Suppressor macrophage treated with lipopolysaccharide for 4 hours (primary cell): ENCODE measurements at places on chromosomes 7 and 10.
A peak's percentile ranks its signal among the peaks of the same experiment; 100 is the strongest.

- no peak for DNase-seq
Observed at GRCh38 chr10:122774231-122774630, 71.4 kb downstream of the CUZD1 start.

GRCh38 chr10:61272781-61273180 is 180.4 kb downstream of the TMEM26 start:
- DNase-seq = no peak

DNA sequence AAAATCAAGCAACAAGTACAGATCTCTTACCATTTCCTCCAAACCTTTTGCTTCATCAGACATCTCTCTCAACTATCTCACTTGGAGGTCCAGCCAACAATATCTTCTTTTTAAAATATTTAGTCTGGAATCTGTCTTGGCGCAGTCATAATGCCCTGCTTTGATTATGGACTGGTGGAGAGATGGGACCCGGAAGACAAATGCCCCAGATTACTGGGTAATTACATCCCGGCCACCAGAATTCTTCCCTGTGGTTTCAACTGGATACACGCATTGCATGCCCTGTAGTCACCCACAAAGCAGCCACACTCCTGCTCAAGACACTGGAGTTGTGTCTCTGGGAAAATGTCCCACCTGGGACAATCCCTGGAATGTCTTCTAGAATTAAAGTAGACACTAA is 65.5 kb downstream of the BPGM start:
- no peak for DNase-seq

DNA sequence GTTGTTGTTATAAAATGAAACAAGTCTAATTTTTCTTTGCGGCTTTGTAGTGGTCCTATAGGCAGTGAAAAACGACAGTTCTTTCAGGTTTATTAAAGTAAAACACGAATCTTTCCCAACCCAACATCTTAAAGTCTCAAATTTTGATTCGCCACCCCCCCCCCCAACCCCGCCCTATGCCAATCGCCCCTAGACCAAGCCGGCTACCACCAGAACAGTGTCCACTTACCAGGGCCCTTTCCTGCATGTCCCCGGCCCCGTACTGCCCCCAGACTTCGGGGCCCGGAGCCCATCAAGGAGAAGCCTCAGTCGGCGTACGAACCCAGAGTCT is 335 bp upstream of the CHCHD1 start:
- no peak for DNase-seq

DNA sequence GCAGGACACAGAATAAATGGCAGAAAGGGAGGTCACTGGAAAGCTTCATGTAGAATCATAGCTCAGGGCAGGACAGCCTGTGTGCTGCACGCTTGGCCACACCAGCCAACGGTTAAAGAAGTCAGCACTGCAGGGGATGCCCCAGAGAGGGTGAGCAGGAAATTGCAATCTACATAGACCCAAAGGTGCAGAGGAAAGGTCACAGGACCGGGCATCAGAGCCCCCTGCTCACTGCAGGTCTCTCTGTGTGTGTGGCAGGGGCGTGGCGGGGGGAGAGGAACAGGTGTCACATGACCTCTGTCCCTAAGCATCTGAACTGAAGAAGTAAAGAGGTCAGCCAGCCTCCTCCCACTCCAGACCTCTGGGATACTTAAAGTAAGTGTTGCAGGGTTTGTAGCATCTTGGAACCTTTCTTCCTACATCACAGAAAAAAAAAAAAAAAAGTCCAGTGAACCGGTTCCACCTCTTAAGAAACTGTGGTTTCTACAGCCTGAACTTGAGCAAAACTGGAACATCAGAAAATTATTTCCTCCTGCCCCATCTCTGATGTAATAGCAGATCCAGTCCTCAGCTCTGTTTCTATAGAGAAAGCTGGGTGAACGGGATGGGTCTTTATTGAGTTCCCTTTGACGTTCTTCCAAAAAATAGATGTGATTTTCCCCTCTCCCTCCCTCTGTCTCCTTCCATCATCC is 64.3 kb downstream of the RGS10 start:
- peak; percentile 25 for DNase-seq

DNA sequence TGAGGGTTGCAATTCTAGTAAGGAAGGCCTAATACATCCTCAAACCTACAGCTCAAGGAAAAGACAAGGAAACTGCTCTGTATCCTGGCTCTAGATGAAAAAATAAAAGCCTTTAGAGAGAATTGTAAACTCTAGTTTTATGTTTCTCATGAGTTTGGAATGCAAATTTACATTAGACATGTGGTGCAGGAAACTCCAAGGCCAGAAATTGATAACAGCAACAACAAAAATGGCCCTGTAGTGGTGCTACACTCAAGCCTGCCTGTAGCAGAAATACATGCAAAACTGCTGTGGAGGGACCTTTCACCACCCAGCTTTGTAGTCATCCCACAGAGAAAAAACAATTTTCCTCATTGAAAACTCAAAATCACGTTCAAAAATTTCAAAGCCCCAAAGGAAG is 546.7 kb upstream of the LRRN3 start:
- no peak for DNase-seq

- DNase-seq = peak; percentile 85
Observed at GRCh38 chr7:158587162-158588084, at the start of gene PTPRN2. Gene PTPRN2 (minus strand): TSS chr7:158587823.

DNA sequence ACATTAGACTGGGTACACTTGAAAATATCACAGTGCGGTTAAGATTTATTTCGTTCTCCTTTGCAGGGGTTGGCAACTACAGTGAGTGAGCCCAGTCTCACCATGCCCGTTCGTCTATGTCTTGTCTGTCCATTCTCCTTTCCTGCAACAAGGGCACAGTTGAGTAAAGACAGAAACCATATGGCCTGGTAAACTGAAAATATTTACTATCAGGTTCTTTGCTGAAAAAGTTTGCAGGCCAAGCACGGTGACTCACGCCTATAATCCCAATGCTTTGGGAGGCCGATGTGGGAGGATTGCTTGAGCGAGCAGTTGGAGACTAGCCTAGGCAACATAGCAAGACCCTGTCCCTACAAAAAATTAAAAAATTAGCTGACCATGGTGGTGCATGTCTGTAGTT is 11.4 kb upstream of the KCTD7 start:
- no peak for DNase-seq

- no peak for DNase-seq
Observed at GRCh38 chr10:52464368-52465124, 150.5 kb downstream of the DKK1 start.

GRCh38 chr10:71778071-71778825 is 4.9 kb upstream of the VSIR start:
- peak; percentile 77 for DNase-seq

DNA sequence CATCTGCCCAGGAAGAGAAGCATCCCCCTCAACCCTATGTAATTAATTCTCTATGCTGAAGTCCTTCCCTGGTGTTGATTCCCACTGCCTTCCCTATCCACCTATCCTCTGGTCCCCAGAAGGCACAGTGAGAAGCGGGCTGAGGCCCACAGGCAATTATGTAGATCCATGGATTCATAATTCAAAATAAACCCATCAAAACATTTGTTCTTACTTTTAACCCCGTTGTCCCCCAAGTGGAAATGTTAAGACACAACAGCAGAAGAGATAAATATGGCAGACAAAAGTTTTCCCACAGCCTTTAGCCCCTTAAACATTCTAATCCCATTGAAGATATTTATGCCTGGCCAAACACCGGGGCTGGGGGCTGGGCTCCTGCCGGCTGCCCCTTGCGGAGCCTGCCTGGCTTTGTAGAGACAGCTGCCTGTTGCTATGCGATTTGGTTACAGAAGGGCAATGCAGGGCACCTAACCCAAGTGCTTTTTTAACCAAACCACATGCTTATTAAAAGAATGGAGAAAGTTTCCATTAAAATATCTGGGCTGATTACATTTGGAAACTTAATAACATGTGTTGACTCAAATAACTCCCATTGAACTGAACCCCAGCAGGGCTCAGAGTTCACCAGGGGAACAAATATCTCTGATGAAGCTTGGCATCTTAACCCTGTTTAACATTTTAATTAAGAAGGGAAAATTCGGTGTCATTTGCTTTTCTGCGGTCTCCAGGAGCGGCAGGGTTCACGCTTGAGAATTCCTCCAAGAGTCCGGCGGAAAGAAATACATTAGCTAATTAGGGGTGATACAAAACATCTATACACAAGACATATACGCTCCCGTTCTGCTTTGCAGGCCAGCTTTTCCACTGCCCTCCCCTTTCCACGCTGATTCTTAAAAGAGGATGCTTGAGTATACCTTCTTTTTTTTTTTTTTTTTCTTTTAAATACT is 110.8 kb upstream of the FGFR2 start:
- no peak for DNase-seq

DNA sequence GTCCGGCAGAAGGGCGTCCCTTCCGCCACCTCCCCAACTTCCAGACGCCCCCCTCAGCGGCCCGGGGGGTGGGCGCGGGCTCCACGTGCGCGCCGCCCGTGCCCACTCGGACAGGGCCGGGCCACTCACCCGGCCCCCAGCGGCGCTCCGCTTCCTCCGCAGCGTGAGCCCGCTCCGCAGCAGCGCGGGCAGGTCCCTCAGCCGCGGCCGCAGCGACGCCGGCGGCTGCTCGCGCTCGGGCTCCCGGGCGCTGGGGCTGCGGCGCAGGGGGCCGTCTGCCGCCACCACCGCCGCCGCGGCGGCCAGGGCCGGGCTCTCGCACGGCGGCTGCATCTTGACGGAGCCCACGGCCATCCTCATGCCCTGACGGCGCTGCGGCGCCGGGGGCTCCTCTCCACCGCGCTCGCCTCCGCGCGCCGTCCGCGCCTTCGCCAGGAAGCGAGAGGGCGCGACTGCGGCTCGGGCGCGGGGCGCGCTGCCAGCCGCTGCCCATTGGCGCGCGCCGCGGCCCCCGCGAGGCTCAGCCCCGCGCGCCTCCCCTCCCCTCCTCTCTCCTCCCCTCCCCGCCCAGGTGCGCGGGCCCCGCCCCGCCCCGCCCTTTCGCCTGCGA is at the start of gene RAPGEF5:
RAPGEF5 (minus strand) TSS at position 454 of the 610 bp plus-strand sequence; CDS start at position 360, 94 bp downstream.
- DNase-seq = no peak

- no peak for DNase-seq
Observed at GRCh38 chr10:128180843-128181242, 54.6 kb upstream of the MKI67 start.

DNA sequence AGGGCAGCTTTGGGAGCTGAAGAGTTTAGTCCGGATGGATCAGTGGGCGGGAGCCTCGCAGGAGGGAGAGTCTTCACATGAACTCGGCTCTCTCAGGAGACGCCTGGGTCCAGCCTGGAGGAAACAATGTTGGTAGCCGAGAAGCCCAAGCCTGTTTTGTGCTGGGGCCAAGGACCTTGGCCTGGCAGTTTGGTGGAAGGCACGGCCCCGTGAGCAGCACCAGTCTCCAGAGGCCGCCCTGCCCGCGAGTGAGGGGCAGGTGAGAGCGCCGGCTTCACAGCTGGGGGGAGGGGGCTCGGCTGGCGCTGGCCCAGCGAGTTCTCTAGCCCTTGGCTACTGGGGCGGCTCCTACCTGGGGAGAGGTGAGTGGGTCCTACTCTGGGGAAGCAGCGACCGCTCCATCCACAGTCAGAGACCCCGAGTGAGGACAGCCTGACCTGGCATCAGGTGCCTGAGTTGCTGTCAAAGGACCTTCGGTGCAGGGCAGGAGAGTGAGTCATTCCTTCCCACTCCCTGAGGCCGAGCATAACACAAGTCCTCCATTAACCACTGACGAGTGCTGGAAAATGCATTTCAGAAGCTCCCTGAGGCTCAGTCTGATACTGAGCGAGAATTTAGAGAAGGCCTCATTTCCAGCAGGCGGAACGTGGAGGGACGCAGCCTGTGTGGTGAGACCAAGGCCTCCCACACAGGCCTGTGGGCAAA is 89.3 kb upstream of the DIP2C start:
- DNase-seq = no peak

GRCh38 chr10:62029401-62029800 is 127.9 kb downstream of the ARID5B start:
- DNase-seq = peak; percentile 46

- DNase-seq = no peak
Observed at GRCh38 chr10:89171263-89171872, 35.7 kb downstream of the CH25H start.

- no peak for DNase-seq
Observed at GRCh38 chr7:29457141-29457561, 106.5 kb upstream of the PRR15 start.

- no peak for DNase-seq
Observed at GRCh38 chr7:131381069-131381838, 53.6 kb downstream of the MKLN1 start.

DNA sequence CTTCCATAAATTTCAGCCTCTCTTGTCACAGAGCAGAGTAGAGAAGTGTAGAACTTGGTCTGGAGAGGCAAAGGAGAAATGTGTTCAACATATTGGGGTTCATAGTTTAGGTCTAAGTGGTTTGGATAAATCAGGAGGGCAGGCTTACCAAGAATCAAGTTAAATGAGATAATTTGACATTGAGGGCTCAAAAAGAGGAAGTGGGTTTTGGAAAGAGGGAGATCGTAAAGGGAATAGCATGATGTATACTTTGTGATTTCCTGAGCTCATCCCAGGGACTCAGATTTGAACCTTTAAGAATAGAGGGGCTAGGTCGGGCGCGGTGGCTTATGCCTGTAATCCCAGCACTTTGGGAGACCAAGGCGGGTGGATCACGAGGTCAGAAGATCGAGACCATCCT is 34.7 kb upstream of the NPY start:
- DNase-seq = no peak

- DNase-seq = peak; percentile 10
Observed at GRCh38 chr7:98795741-98796493, 73.9 kb downstream of the TMEM130 start.

DNA sequence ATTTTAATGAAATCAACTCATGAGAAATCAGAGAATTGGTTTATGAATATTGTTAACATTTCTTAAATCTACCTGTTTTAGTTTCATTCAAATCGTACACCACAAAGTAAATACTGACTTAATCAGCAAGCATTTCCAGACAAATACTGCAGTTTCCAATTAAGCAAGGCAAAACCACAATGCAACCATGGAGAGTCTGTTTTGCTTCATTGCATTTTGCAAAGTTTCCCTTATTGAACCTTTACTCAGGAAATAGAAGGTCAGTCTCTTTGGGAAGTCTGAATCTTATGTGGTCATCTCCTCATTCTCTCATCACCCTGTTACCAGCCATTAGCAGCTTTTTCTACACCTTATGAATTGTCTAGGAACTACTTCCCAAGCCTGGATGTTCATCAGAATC is 400.5 kb downstream of the IPMK start:
- DNase-seq = no peak

DNA sequence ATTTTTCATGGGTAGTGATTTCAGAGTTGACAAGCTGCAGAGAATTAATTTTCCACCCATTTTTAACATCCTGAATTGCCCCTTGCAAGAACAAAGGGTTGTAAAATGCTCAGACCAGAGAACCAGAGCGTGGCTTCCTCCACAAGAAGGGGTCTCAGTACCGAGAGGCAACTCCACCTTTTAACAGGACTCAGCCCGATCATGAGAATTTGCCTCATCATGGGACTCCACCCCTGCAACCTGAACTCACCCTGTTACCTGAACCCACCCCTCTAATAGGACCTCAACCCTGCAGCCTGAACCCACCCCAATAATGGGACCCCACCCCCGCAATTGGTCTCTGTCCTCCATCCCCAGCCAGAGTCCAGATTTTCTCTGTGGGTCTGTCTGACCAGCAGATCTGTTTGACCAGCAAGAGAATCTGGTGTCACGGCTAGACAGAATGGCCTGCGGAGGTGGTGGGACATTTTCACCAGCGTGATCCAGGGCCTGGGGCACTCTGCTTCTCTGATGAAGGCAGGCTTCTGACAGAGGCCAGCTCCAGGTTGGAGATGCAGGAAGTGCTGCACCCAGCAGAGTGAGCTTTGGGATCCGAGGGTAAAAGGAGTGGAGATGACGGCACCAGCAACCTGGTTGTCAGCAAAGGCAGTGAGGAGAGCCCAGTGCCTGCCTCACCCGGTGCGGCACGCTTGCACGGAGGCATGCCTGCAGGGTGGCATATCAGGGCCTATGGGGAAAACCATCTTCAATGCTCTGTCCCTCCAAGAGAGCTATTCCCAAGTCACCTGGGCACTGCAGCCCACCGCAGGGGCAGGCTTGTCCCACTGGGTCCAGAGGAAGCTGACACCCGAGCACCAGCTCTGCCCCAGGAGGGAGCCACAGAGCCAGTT is 136.6 kb downstream of the TCERG1L start:
- DNase-seq = no peak
